ENCODE measurements at places on chromosomes 5 and 9.

DNA sequence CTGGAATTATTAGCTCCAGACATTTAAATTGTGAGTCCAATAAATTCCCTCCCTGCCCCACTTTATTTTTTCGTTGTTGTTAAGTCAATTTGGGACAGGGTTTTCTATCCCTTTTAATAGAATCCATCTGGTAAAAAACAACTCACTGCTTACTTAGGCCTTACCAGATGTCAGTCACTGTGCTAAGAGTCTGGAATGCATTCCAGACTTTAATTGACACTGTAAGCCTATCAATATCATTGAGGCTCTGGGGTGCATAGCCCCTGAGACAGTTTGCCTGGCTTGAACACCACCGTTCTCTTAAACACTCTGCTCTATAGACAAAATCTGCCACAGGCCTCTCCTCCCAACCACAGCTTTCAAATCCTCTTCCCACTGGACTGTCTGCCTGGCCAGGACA, 175.9 kb downstream of the NSG2 start:
- no peak for DNase-seq

DNA sequence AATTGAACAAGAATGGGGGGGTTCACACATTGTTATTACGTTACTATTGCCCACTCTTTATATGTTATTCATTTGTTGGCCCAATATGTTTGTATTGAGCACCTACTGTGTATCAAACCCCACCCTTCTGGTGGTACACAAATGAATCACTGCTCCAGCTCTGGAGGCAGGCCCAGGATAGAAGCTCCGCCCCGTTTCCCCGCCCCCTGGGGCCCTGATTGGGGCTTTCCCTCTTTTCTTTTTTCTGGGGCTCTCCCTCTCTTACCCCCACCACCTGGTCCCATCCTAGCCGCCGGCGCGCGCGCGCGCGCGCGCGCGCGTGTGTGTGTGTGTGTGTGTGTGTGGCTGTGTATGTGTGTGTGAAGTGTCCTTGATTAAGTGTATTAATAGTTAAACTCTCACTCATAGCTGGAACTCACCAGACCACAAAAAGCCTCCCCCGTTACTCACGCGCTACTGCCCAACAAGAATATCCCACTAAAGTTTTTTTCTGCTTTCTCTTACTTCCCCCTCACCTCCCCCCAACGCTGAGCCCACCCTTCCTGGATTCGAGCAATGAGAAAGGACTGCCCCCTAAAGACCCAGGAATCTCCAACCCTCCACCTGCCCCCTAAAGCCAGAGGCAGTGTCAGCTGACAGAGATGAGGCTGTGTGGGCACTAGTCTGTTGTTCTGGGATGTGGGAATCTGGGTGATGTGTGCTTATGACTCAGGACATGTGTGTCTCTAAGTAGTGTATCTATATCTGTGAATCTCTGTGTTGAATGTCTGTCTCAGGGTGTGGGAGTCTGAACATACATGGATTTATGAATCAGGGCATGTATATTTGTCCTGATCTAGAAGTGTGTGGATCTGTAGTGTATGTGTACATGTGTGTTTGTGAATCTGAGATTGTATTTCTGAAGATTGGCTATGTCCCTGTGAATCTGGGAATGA, 4.0 kb downstream of the CXXC5 start:
- peak; percentile 91 for DNase-seq

DNA sequence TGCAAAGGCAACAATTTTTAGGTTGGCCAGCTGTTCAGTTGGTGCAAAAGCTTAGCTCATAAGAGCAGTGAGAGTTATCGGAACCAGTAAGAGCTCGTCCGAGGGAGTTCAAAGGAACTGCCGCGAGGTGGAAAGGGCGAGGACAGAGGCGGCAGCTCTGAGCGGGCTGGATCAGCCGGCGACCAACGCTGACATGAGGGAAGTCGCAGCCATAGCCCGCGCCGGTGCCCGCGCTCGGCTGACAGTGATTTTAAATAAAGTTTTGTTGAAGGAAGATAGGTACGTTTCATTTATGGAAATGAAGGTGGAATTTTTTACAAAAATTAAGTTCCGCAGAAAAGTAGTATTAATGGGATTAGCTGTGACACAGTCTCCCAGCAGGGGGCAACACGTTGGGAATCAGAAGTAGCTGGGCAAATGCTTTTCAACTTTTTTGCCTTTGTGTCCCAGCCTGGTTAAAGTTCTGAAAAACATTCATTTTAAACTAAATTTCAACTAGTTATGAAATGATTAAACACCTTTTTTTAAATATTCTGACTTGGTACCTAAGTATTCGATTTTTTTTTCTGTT, 43.2 kb downstream of the FBXO4 start:
- DNase-seq, result no peak

- DNase-seq, result no peak
Measured at GRCh38 chr9:85007748-85008147, 338.2 kb downstream of the NTRK2 start.

- DNase-seq, result no peak
Measured at GRCh38 chr9:106722051-106722753, 140.8 kb upstream of the ZNF462 start.

- peak; percentile 80 for DNase-seq
Measured at GRCh38 chr9:103798620-103799019, 295.5 kb upstream of the SMC2 start.

DNA sequence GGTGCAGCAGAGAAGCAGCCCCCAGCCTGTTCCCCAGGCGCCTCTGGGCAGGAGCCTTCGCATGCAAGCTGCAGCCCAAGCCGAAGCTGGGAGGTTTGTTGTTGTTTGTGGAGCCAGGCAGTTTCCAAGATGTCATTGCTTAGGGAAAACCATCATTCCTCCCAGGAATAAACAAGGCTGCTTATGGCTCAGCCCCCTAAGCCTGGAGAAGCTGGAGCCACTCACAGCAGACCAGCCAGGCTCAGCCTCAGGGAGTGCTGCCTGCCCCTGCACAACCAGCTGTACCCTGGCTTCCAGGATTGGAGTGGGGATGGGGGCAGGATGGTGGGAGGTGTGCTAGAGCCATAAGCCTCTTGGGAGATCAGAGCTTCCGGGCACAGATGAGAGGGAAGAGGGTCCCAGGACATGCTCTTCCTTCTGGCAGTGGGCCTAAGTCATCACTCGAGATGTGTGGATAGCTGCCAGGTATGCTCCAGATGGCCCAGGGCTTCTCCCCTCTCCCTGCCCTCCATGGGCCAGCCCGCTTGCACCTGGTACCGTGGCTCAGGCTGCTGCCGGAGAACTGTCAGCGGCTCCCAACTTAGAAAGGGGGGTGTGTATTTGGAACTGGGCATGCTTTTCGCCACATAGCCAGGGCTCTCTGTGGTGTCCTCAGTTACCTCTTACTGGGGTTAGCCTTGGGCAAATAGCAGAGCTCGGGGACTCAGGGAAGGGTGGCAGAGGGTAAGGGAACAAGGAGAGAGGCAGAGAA, 105.2 kb downstream of the RGS3 start:
- no peak for DNase-seq

DNA sequence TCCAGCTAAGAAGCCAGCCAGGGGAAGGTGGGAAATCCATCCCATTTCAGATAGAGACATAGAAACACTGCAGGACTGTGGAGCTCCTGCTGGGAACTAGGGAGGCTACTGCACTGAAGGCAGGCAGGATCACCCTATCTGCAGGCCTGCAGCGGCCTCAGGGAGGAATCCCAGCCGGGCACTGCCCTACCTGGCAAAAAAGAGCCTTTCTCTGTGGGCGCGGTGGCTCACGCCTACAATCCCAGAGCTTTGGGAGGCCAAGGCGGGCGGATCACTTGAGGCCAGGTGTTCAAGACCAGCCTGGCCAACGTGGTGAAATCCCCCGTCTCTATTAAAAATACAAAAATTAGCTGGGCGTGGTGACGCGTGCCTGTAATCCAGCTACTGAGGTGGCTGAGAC, 71.4 kb upstream of the PHYKPL start:
- no peak for DNase-seq

DNA sequence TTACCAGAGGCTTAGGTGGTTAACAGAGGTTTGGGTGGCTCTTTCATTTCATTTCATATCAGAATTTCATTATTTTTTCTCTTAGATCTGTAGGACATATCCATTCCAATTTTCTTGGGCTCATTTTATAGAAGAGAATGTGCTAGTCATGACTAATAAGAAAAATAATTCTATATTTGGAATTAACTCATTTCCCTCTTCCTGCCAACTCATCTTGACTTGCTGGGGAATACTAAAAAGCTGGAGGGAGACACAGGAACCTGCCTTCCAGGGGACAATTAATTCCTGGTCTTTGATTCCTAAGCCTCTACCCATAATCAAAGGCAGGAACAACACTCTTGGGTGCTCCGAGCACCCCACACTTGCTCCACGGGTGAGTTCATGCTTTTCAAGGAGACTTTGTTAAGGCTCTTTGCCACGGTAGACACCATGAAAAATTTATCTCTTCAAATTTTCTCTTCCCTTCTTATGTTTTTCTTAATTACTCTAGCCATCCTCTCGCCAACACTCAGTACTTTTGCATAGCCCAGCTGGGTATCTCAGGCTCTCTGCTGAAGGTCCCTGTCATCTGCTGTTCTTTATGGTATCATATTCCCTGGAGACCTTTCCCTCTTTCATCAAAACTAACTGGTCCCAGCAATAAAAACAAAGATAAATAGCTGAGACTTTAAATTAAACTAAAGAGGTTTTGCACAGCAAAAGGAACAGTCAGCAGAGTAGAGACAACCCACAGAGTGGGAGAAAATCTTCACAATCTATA, 273.9 kb downstream of the NPR3 start:
- no peak for DNase-seq

DNA sequence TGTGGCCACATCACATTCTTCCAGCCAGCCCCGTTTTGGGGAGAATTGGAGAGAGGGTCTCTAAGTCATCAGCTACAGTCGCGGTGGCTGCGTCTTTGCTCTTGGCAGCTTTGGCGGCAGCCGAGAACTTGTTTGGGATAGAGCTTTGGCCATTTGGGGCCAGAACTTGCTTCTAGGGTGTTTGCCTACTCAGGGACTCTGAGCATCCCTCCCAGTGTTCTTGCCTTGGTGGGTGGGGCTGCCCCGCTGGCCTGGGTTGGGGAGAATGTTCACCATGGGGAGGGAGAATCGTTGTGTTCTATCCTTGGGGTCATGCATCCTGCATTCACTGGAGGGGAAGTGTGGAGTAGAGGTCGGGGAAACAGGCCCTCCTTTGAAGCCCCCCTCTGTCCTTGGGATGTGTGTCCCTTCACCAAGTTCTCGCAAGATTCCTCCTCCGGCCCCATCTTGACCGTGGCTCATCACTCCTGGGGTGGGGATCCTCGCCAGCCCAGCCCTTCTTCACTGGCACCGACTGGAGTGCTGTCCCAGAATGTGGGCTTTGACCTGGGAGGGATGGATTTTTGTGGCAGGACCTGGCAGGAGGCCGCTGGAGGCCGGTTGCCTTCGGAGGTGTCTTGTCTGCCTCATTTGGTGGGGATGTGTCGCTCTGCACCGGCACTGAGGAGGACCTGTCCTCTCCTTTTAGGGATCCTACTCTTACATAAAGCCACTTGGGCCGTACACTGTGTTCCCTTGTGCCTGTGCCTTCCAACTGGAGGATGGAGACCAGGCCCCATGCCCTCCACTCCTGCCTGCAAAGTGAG, 3.5 kb downstream of the PHF2 start:
- DNase-seq, result no peak

DNA sequence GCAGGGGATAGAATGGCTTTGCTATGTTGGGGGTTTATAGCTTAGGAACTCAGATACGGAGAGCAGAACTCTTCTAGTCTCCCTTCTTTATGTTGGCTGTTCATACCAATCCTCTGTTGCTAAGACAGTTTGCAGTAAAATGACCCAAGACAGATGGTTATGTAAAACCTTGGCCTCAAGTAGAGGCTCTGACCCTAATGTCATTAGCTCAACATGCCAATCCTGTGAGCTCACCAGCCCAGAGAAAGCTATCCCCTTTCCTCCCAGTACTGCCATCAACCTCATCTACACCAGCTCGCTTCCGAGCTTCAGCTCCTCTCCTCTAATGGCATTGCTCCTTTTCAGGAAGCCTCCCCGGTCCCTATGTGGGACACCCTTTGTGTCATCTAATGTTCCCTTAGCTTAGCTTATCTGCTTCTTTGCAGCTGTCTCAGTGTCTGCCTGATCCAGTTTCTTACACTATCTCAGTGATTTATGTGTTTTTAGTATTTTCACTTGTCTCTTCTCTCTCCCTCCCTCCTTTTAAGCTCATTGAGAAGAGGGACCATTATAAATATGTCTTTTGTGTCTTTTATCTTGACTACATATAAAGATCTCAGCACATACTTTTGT, 281.3 kb upstream of the CLINT1 start:
- no peak for DNase-seq

GRCh38 chr9:129498451-129499384, 122.2 kb downstream of the C9orf50 start:
- DNase-seq, result no peak

DNA sequence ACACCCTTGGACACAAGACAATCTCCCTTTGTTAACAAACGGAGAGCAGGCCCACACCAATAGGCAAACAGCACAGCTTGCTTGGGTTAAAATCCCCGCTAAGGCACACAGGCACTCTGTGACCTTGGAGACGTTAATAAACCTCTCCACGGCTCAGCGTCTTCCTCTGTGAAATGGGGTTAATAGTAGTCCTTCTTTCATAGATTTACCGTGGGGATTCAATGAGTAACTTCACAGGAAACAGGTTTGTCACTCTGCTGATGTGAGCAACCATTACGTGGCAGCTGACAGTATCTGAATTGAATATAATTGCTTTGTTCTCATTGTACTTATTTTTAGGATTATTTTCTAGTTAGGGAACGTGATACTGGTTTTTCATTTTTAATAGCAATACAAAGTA, 65.2 kb upstream of the ADRA1B start:
- no peak for DNase-seq

DNA sequence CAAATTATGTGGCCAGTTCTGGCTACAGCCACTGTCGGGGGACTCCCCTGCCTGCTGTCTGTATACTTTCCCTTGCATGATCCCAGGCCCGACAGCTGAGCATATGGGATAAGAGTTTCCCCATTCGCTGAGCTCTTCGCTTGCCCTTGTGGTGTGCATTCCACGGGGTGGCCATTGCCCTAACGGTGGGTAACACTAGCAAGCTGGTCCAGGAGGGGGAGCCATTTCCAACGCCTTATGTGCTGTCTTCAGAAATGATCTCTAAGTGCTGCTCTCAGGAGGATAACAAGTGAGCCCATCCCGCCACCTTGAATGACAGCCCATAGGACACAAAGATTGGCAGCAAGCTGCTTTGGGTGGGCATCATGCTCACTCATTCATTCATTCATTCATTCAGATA, 190.9 kb downstream of the FSTL4 start:
- DNase-seq, result no peak

DNA sequence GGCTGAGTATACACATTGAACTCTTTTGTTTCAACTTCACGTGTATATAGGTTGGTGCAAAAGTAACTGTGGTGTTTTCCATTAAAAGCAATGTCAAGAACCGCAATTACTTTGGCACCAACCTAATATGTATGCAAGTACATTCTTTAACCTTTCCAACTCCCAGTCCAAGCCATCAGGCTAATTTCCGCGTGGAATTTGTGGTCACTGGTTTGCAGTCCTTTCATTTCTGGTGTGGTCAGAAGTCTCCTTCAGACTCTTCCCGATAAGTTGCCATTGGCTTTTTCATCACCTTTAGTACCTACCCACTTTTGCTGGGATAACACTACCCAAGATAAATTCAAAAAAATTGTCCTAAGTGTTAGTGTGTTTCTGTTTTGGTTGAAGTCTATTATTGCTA, 84.0 kb downstream of the RGS3 start:
- no peak for DNase-seq

- no peak for DNase-seq
Measured at GRCh38 chr9:15077946-15078729, 167.9 kb upstream of the FREM1 start.

All from kidney epithelial cell (primary cell).